AG08395 (cell line): ENCODE measurements at places on chromosomes 3 and 15.
A peak's percentile ranks its signal among the peaks of the same experiment; 100 is the strongest.

DNA sequence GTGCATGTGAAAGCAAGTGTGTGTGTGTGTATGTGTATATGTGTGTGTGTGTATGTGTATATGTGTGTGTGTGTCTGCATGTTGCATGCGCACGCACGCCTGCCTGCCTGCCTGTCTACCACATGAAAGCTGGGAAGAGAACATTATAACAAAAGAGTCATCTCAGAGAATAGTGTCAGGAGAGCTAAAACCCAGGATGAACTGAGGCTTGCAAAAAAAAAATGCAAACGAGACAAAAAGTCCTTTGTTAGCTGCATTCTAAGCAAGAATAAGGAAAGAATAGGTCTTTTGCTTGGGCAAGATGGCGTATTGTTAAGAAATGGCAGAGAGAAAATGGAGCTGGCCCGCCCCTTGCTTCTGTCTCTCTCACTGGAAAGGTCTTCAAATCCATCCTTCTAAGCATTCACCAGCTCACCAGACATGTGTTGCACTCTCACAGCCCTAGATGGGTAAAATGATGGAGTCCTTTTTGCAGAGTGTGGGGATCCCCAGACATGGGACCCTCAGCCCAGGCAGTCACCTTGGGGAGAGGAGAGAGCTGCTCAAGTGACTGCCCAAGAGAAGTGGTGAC lies 16.4 kb downstream of the WNT7A start:
- DNase-seq: no peak

DNA sequence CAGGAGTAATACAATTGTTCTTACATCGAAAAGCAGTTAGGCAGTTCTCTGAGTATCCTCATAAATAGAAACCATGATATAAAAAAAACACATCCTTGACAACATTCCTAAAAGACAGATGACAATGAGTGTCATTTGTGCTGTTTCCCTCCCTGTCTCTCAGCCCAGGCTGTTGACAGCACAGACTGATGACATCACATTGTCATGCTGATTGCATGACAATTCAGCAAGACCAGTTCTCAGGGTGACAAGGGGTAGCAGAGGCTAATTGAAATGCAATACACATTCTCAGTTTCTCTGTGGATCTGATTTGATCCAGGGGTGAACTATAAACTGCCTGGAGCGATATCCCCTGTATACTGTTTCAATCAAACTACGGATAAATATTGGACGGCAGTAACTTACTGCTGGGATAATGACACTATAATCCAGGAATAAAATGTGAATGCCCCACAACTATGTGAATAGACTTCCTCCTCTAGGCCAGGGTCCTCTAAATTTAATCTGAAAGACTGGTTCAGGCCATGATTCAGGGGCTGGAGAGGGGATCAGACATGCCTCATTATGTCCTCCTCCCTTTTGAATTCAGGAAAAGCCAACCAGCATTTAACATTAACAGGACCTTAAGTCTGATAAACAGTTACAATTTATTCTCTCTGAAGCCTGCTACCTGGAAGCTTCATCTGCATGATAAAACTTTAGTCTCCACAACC lies 16.7 kb upstream of the EIF1B start:
- DNase-seq: no peak

DNA sequence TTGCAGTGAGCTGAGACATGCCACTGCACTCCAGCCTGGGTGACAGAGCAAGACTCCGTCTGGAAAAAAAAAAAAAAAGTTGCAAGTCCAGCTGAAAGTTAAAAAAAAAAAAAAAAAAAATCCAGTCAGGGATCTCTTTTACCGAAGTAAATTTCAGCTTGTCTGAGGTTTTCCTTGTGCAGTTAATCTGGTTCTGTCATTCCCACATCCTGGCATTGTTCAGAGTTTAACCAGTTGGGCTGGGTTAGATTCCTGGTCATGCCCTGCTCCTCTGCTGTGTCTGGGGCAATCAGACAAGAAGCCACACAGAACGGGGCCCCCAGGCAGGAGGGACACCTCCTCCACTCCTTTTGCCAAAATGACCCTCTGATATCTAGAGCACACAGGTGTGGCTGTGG lies 84.1 kb upstream of the KLHL25 start:
- peak; percentile 21 for DNase-seq

DNA sequence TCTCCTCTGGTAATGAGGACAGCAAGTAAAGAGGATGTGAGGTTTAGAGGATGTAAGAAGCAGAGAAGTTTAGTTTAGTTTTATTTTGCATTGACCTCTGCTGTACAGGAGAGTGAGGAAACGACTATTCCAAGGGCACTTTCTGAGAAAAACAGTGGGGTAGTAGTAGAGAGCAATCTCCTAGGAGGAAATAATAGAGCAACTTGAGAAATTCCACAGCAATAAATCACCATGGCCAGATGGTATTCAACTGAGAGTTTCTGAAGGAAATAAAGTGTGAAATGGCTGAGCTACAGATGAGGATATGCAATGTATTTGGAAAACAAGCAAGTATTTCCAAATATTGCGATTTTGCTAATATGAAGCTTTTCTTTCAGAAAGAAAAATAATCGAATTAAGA lies 118.9 kb downstream of the DPH6 start:
- peak; percentile 35 for DNase-seq

GRCh38 chr3:177199206-177199760 lies 2.0 kb upstream of the TBL1XR1 start:
- no peak for DNase-seq

DNA sequence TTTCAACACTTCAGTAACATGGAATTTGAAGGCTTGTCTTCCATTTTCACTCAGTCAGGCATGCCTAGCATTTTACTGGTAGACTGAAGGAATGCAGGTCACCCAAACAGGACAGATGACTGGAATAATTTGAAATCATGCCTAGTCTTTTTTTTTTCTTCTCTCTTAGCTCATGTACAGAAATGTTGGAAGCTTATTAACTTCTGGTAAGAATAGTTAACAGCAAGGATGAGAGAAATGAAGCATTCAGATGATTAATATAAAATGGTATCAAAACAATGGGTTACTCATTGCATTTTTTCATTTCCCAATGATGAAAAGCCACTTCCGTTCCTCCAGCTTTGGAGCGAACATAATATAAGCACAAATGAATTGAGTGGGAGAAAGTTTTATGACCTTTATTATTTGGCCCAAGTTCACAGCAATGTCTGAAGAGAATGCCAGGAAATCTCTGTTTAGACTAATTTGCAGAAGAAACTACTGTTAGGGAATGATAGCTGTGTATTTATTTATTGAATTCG lies 431.6 kb upstream of the RASGRP1 start:
- DNase-seq: peak; percentile 83

DNA sequence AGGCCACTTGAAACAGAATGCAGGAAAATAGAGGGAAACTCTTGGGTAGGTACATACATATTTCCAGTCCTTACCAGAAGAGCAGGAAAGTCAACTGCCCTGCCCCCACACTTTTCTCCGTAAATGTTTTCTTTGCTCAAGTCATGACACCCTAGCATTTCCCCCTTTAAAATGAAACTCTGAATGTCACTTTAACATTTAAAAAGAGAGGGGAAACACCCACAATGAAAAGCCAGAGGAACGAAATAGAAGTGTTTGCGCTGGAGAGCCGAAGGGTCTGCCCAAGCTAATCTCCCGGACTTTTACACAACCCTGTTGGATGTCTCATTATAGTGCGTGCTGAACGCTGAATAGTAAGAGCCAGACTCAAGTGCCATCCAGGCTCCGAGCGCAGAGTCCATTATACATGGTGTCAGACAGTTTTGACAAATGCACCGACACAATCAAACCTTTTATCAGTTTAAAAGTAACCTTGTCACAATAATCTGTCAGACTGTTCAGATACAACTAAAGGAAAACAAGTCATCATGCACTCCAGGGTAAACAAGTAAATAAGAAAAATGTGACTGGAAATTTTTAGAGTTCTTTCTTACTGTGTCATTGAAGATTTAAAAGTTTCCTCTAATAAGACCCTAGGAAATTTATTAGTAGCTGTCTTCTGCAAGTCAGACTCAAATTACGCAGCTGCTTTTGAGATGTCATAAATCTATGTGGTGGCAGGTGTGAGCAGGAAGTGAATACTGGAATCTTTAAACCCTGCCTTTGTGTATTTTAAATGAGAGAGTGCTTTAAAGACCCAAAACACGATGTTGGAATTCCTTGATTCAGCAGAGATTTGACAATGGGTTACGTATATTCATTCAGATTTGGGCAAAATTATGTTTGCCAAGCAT lies 159.8 kb downstream of the RBMS3 start:
- peak; percentile 34 for DNase-seq

DNA sequence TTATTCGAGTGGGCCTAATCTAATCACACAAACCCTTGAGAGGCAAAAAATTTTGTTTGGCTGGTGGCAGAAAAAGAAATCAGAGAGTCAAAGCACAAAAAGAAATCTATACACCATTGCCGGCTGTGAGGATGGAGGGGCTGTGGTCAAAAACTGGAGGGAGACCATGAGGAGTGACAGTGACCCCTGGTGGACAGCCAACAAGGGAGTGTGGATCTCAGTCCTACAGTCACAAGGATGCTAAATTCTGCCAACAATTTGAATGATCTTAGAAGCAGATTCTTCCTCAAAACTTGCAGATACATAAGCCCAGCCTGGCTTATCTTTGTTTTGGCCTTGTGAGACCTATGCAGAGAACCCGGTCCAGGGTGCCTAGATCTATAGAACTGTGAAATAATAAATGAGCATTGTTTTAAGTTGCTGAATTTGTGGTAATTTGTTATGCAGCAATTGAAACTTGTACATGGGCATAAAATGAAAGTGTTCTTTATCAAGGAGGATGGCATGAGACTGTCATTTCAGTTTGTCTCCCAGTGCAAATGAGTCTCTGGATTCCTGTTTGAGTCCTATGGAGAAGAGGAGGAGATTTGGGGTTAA lies 103.0 kb upstream of the ARHGEF26 start:
- peak; percentile 21 for DNase-seq

DNA sequence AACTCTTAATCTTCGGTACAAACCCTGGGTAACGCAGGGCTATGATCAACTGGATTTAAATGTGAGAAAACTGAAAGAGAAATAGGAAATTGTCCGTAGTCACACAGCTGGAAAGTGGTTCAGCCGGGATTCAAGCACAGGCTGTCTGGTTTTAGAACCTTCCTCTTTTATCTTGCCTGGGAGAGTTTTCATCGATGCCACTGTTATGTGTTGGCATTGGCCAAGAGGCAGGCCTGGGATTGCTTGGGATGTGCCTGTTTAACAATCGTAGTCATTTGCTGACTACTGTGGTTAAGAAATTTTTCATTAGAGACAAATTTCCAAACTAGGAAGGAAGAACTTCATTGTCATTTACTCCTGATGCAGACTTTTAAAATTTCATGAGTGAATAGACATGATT lies 4.3 kb downstream of the MCTP2 start:
- no peak for DNase-seq

DNA sequence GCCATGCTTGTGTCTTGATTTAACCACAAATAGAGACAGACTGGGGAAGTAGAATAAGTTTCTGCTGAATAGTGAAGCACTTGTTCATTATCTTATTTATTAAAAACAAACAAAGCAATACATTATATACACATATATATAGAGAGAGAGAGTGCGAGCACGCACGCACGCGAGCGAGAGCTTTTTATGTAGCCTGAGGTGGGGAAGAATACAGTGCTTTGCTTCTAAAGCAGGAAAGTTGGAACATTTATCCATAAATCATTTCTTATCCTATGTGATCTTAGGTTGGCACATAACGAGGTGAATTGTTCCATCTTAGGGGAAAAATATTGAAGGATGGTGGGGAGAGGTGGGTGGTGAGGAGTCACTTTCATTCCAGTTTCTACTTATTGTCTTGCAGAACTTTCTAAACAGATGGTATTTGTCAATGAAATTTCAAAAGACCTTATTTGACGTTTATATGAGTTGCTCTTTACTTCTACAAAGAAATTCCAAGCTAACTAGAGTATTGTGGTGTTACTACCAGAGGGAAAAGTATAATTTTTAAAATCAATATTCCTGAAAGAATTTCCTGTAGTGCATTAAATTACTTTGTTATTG lies 110.0 kb downstream of the ATG7 start:
- no peak for DNase-seq

DNA sequence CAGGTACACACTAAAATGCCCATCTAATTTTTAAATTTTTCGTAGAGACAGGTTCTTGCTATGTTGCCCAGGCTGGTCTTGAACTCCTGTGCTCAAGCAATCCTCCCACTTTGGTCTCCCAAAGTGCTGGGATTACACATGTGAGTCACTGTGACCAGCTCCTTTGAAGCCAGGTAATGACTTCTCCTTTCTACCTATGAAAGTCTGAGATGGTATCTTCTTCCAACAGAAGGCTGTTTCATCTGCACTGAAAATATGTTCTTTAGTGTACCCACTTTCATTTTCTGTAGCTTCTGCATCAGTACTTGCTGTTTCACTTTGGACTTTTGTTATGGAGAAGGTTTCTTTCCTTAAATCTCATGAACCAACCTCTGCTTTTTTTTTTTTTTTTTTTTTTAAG lies 8.8 kb downstream of the OIP5 start:
- no peak for DNase-seq

- DNase-seq: no peak
Measured at GRCh38 chr3:194286375-194287146, 64.6 kb downstream of the CPN2 start.

GRCh38 chr3:125028657-125029056 lies 27.1 kb downstream of the HEG1 start:
- no peak for DNase-seq

- no peak for DNase-seq
Measured at GRCh38 chr15:71508081-71508682, 302.2 kb upstream of the NR2E3 start.

DNA sequence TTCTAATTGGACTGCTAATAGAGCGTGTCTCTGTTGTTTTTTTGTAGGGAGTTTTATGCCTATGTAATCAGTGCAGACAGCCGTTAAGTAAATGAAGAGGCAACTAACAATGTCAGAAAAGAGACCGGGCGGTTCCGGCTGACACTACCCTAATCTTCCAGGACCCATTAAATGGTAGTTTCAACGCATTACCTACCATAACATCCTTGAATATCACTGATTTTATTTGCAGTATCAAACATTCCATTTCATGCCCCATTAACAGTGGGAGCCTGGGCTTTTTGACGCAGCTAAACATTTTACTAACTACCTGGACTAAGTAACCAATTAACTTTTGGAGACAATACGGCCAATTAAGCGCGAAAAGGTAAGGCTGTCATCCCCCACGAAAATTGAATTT lies 832.9 kb upstream of the NR2F2 start:
- no peak for DNase-seq

DNA sequence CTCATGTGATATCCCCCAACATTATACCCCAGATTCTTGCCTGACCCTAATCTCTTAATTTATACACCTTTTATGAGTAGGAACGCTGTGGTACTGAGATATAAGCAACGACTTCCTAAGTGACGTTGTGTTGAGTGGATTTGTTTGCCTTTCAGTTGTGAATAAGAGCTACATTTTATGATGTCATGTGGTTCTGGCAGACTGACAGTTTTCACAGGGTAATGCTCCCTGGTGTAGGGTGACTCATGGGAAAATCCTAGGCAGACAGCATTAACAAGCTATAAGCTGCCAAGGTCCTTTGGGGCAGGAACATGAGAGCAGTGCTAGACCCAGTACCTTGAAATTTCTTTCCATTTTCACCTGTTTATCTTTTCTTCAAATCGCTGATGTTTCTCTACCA lies 11.2 kb downstream of the C3orf52 start:
- DNase-seq: peak; percentile 95

- DNase-seq: peak; percentile 31
Measured at GRCh38 chr3:172709774-172710663, 848 bp downstream of the NCEH1 start.

GRCh38 chr3:171970301-171970788 lies 69.0 kb upstream of the FNDC3B start:
- no peak for DNase-seq
